Heart left ventricle (tissue), 16 donors: ENCODE measurements at places on chromosomes 3 and 15. TPM values are rescaled to one million over a fixed set of nuclear protein-coding genes. Genes with fewer than 3 reads are reported as not detected.

DNA sequence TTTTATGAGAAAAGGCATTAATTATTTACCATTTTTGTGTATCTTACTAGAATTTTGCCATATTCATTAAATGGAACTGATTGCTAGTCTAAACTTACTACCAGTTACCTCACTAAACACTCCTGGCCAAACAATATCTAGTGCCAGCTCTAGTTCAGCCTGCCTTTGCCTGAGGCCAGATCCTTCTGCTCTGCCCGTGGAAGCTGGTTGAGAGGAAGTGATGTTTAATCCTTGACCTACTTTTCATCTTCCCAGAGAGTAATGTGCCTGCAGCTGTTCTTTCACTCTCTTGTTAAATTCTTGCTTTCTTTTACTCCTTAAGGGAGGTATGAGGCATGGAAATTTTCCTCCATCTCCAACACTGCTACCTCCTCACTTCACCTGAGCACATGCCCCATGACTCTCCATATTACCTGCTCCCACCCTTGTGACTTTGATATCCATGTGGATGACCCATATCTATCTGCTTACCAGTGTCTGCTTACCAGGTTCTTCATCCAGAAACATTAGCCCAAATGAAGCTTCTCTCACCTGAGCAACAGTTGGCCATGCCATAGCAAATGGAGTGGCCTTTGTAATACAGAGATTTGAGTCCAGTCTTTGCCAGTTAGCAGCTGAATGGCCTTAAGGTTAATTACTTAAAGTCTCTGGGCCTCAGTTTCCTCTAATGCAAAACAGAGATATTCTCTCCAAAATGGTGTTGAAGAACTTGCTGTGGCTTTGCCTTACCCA, 53.4 kb downstream of the UBE2E1 start:
- no peak for DNase-seq

DNA sequence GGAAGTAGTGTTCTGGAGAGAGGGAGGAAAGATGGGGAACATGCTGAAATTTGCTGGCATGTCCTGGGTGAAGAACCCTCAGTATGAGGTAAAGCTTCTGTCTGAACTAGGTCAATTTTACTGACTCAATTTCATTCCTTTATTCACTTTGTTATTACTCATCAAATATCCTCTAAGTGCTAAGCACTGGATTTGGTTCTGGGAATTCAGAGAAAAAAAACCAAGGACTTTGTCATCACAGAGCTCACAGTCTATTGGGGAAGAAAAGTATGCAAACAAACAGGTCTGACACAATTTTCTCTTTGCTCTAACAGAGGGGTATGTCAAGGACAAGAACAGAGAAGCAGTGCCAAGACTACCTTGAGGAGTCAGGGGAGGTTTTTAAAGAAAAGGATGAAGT, 68.0 kb downstream of the TFG start:
- DNase-seq: no peak

GRCh38 chr3:160828880-160829279, 72.8 kb downstream of the PPM1L start:
- DNase-seq: no peak

DNA sequence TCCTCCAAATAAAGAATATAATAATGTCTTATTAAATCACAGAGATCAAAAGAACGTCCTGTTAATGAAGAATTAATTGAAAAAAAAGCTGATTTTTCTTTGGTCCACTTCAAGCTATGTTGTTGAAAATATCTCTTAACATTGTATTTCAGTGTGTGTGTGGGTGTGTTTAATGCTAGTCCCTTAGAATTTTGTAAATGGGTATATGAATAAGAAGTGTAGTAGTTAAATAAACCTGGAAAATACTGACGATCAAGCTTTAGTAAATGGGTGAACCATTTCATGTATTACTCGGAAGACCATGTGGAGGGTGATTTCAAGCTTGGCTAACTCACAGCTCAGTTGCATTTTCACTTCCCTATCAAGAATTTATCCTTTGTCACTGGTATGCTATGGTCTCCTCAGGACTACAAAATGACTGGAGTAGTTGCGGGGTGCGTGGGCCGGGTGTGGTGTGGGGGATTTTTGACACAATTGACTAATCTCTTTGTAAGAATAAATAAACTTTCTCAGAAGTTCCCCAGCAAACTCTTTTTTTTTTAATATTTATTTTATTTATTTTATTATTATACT, 586.4 kb downstream of the GRM7 start:
- no peak for DNase-seq

DNA sequence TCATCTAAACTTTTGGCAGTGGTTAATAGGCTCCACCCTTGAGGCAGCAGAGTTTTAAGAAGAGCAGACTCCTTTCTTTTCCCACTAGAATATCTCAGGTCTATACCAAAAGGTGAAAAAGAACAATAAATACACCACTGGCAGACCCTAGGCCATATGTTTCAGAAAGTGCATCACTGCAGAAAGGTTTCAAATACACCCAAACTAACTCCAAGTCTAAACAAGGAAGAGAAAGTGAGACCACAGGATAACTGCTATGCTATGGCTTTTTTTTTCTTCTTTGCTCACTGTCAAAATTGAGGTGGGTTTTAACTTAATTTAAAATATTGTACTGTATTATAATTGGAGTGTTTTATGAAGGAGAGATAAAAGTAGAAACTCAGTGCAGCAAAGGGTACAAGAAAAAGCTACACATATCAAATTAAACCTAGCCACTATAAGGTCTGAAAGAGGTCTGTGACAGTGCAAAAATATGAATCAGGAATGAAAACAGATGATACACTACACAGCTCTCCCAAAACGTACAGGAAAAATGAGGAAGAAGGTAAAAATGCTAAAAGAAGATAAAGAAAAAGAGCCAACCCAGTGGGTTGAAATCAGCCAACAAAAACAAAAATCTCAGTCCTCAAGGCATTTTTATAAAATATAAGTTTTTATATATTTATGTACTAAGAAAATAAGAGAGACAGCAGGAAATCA, 8.4 kb downstream of the SNX4 start:
- no peak for DNase-seq

- no peak for DNase-seq
These were observed 33.4 kb upstream of the PSMD6 start for GRCh38 chr3:64056606-64057180.

DNA sequence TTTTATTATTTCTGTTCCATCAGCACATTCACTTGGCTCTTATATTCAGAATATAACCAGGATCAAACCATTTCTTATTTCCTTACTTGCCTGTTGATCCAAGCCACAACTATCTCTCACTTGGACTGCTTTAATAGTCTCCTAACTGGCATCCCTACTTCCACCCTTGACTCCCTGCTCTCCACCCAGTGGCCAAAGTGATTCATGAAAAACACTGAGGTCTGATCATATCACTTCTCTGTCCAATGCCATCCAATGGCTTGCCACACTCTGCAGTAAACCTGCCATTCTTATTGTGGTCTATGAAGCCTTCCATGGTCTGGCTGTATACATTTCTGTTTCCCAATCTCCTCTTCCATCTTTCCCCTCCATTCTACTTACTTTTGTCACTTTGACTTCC, 576.1 kb downstream of the PDCD6IP start:
- DNase-seq: no peak

Gene BMF
- total RNA-seq: 12.3 TPM

- no peak for DNase-seq
These were observed 218.2 kb upstream of the TPM1 start for GRCh38 chr15:62824111-62825015.

Gene FAM81A
- 3.7 TPM for total RNA-seq

Gene C3orf33
- 5.1 TPM for total RNA-seq

DNA sequence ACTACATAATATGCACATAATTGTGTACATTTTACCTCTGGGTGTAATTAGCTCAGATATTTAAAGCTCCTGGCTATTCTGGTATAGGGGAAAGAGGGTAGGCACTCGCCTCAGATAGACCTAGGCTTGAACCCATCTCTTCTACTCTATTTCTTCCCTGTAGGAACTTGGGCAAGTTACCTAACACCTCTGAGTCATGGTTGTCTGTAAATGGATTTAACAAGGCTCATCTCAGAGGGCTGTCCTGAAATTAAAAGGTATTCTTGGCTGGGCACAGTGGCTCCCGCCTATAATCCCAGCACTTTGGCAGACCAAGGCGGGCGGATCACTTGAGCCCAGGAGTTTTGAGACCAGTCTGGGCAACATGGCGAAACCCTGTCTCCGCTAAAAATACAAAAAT, 30.7 kb downstream of the NANOGP8 start:
- DNase-seq: no peak

GRCh38 chr3:40267937-40268724, 41.4 kb upstream of the EIF1B start:
- DNase-seq: no peak

DNA sequence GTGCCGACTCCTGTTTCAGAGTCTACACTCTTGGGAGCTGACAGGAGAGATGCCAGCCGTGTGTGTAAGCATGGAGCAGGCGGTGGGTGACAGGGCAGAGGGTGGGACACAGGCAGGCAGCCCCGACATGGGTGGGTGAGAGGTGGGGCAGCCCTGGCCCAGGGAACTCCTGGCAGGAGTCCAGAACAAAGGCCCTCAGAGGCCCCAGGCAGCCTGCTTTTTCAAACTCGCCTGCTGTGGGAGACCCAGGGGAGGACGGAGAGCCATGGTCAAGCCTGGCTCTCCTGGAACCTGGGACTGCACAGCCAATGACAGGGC, 29.3 kb upstream of the SLC41A3 start:
- DNase-seq: no peak

Gene MLF1
- 124 TPM for total RNA-seq

Gene SKOR1
- 0.15 TPM for total RNA-seq

GRCh38 chr3:67361323-67361722, 293.1 kb downstream of the SUCLG2 start:
- DNase-seq: no peak

DNA sequence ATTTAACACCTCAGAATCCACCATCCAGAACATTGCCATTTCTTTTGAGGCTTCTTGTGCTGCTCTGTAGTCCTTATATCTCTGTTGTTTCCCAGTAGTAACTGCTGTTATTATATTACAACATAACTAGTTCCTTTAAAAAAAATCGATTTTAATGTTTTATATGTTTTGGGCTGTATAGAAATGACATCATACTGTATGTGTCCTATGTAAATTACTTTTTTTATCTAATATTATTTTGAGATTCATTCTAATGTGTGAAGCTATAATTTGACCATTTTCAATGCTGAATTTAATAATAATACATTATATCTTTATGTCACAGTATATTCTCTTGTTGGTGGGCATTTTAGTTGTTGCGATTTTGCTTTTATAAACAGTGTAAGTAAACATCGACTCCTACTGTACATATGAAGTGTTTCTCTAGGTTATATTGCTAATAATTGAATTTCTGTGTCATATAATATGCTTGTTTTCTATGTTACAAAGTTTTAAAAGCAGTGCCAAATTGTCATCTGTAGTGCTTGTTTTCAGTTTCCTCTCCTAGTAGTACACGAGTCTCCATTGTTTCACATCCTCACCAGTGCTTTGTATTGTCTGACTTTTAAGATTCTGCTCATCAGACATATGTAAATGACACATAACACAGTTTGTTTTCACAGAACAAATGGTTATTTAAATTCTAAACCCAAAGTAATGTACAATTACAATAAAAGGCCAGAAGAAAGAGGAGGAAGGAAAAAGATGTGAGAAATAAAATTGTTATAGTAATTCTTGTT, 172.0 kb upstream of the LRRFIP2 start:
- DNase-seq: no peak

DNA sequence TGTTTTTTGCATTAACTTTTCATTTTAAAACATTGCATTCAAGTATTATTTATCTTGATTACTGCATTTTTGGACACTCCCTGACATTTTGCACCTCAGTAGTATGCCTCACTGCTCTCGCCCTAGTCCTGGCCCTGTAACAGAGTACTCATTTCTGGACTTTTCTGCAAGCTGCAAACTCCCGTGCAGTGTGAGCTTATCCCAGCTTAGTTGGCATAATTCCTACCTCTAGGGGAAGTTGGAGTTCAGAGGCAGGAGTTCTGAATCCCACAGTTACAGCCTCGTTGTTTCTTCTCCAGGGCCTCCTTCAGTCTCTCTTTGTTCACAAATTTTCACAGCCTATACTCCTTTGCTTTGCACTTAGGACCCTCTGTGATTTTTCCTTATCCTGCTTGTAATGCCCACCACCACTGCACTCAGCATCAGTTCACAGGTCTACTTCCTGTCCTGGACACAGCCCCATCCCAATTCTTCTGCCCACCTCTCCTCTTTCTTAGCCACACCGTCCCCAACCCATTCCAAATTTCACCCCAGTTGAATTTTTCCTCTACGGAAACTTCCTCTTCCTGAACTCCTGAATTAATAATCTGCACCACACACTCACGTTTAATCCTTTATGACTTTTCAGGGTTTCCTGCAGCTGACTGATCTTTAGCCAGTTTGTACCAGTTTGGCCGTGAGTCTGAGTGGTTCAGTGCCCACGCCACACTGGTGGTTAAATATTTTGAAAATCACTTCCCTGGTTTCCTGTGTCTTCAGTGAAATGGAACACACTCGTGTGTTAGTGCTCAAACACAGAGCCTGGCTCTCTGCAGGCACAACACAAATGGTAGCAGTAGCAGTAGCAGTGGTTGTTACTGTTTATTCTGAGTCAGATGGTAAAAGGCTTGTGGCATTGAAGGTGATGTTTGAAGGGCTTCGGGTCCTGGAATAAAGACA, 6.3 kb upstream of the CTSH start:
- no peak for DNase-seq

DNA sequence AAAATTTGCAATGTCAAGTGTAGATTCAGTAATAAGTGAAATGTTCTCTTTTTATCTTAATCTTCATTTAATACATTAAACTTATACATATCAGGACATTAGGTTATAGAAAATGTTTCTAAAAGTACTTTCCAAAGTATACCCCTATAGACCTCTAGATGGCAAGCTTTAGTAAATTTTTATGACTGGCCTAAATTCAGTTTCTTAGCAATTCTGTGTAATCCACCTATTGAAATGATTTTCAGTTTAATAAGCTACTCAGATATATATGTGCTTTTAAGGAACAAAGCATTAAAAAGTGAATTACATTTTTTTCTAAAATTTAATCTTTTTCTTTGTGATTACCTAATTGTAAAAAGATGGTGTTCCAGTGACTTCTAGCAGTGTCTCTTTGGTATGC, 342.2 kb downstream of the GBE1 start:
- no peak for DNase-seq

DNA sequence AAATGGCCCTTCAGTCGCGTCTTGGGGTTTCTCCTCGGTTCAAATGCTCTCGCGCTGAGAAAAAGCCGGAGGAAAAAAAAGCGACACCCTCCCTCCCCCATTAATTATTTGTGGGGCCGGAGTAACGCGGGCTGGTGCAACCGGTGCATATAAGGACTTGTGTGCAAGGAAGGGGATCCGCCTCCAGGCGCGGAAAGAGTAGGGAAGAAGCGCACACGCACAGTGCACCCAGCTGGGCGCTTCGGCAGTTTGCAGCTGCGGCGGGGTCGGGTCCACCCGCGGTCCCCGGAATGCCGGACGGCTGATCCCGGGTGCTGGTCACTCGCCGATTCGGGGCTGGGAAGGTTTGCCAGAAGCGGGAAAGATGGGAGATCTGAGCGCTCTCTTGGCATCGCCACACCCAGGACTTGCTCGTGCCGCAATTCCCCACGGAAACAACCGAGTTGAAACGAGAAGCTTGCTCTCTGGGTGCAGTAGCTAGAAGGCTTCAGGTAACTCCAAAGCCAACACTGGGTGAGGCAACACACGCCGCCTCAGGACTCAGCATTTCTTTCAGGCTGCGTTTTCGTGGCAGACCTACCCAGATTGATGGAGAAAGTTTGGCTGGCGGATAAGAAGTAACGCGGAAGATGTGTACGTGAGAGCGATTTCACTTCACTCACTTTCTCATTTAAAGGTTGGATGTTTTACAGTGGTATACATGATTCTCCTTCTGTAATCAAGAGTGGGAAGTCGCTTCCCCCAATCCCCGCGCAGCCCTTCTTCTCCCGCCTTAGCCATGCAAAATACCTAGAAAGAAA, 720 bp upstream of the TNIK start:
- peak; percentile 77 for DNase-seq

Gene UCN2
- not detected for total RNA-seq

Gene MME
- 1.7 TPM for total RNA-seq

Gene SH2D7
- not detected for total RNA-seq

Gene PCBP4
- total RNA-seq: 62.8 TPM
